ENCODE measurements at places on chromosomes 6 and 20.

GRCh38 chr6:116393430-116393829, 22.7 kb downstream of the DSE start:
- no peak for DNase-seq

- no peak for DNase-seq
Observed at GRCh38 chr20:56428410-56428809, 16.4 kb downstream of the CASS4 start.

DNA sequence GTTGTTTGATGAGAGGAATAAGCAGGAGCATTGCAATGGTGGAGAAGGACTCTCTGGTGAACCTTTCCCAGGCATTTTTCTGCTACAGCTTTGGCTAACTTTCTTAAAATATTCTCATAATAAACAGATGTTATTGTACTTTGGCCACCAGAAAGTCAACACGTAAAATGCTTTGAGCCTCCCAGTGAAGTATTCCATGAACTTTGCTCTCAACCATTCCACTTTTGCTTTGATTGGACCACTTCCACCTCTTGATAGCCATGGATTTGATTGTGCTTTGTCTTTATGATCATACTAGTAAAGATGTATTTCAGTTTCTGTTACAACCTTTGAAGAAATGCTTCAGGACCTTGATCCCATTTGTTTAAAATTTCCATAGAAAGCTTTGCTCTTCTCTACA, 241.1 kb downstream of the TENT5A start:
- DNase-seq = no peak

DNA sequence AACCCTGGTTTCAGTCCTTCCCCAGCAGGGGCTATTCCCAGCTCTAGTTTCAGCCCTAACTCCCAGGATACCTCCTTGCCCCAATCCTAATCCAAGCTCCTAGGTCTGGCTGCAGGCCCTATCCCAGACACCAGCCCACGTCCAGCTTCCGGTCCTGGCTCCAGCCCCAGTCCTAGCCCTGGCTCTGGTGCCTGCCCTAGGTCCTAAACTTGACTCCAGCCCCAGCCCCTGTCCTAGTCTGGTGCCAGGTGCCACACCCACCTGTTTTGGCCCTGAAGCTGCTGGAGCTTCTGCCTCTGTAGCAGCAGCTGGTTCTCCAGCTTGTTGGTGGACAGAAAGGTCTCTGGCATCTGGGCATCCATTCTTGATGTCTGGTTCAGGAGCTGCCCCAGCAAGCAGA, 28.1 kb downstream of the ANGPT4 start:
- no peak for DNase-seq

DNA sequence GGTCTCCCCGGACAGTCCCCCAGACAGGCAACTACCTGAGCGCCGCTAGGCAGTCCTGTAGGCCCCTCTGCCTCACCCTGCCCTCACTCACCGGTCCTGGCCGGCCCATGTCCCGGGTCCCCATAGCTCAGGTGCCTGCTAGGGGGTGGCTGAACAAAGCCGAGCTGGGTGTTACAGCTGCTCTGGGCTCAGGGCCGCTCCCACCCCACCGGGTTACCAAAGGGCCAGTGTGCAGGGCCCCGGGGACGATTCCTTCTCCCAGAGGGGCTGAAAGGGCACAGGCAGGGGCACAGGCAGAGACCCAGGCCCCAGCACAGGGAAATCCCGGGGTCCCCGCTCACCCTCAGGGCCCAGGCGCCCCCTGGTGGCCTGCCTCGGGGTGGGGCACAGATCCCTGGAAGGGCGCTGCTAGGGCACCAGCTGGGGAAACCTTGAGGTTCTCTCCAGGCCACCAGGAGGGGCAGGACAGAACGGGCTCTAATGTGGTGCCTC, 118.4 kb downstream of the GRM4 start:
- DNase-seq = peak; percentile 33

- DNase-seq = peak; percentile 72
Observed at GRCh38 chr6:26554697-26555504, 16.7 kb downstream of the HMGN4 start.

- no peak for DNase-seq
Observed at GRCh38 chr6:51396583-51396982, 577.9 kb downstream of the TFAP2B start.

- DNase-seq = peak; percentile 91
Observed at GRCh38 chr6:63527658-63528514, 44.4 kb upstream of the LOC128125822 start.

GRCh38 chr6:134240665-134241431, 77.1 kb downstream of the SGK1 start:
- DNase-seq = no peak

DNA sequence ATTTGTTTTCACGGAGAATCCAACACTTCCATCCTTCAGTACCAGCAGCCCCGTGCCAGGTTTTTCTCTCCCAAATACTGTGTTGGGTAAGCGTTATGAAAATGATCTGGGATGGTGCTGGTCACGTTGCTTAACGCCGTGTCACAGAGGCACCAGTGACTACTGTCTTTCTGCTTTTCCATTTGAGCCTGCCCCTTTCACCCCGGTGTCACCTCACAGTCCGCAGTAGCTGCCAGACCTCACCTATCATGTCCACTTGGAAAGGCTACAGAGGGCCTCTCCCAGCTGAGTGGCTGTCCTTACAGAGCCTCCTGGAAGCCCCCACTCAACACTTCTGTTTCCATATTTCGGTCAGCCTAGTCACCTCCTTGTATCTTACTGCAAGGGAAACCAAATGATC, 176.5 kb upstream of the ARID1B start:
- no peak for DNase-seq

- no peak for DNase-seq
Observed at GRCh38 chr20:10649797-10650160, 24.0 kb downstream of the JAG1 start.

DNA sequence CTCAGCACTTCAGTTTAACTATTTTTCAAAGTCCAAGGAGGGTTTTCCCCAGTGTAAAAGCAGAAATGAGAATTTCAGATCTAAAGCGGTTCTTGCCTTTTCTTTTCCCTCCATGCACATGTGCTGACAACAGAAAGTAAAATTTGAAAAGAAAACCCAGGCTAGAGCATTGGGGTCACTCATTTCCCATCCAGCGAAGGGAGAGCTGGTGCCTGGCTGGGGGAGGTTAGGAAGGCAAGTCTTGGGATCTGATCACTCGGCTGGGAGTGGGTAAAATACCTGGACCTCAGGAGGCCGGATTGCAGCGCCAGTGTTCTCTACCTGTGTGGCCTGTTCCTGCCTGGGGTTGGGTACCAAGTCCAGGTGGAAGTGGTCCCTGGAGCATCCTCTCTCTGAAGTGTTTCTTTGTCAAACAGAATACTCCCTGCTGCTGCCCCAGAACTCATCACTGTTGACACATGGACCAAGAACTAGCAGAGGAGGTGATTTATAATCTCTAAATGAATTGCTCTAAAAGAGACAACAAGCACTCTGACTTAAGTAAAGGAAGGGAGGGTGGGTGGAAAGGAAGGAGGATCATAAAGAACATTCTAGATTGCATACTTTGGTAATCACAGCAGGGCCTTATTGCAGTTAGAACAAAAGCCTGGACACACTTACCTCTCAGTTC, 136.0 kb downstream of the MTHFD1L start:
- no peak for DNase-seq

DNA sequence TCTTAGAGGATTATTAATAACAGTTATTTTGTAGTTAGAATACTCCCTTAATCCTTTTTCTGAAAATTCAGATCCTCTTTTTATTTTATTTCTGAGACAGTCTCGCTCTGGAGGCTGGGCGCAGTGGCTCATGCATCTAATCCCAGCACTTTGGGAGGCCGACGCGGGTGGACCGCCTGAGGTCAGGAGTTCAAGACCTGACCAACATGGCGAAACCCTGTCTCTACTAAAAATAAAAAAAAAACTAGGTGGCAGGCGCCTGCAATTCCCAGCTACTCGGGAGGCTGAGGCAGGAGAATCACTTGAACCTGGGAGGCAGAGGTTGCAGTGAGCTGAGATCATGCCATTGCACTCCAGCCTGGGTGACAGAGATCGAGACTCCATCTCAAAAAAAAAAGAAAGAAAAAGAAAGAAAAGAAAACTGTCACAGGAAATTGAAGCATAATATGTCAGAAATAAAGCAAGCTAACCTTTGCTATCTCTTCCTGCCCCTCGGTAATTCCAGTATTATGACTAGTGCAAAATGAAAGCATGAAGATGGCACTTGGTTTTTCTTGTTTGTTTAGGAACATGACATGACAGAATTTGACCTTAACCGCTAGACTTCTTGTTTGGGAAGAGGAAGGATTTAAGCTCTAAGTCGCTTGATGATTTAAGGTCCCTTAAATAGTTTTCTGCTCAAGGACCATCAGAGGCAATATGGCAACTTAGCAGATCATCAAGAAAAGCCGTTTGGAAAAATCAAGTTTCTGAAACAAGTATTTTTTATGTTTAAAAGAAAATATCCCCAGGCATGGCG, 1.8 kb upstream of the RBM39 start:
- DNase-seq = no peak

- peak; percentile 13 for DNase-seq
Observed at GRCh38 chr20:45456632-45457031, 12.9 kb upstream of the WFDC2 start.

DNA sequence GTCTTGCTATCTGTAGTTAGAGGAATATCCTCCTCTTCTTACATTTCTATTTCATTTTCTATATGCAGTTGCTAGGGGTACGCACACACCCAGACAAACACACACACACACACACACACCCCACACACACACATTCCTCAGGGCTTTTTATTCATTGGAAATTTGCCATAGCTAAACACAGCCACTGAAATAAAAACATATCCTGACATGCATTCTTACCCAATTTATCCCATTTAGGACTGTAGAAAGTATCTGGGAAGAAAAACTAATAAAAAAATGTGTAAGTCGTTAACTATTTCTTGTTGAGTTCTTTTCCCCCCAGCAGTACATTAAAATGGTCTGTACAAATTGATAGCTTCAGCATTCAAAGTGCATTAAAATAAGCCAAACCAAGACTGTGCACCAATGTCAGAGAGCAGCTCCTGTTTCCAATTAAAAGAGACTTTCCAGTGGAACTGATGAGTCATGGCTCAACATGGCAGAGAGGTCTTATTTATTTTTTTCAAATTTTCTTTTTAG, 357.9 kb upstream of the AGPAT4 start:
- peak; percentile 61 for DNase-seq

DNA sequence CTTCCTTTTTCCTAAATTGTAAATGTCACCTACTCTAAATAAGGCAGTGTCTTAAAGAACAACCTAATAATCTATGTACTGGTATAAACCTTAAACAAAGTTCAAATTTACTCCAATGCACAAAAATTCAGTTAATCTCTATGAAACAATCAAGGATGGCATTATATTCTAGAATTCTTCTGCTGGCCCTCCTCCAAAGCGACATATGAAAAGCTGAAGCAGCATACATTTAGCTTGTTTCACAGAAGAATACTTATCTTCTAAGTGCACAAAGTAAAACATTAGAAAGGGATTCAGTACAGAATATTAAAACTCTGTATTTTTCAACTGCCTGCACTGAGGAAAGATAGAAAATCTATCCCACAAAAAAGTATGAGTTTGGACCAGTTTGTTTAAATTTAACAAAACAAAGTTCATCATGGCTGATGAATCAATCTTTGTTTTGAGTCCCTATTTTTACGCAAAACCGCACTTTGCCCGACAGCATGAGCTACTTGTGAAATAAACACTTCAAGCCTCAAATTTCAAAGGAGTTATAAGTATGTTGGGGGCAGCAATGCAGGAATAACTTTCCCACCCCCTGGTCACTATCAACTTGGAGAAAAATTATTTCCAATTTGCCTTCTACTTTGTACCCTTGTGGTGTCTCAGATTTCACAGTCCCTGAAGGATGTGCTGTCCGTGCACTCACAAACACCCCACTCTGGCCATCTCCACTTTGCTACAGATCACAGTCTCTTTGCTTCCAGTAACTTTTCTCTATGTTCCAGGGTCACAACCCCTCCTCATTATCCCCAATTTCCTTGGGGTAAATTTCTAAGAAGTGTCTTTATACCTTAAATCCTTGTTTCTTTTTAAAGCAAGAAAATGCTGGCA, 238.2 kb downstream of the PRKN start:
- no peak for DNase-seq

DNA sequence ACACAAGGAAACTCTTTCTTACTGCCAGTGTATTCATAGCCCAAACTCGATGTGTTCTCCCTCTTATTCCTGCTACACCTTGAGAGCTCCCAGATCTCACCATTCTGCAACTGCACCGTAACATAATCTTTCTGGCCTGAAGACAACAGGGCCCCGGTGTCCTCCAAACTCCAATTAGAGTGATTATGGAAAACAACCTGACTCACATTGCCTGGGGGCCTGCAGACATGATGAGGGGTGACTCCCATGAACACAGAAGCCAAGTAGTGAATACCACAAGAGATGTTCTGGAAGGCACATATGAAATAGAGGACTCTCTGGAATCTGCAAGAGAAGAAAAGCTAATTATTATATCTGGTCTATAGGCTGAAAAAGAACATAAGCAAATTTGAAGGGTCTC, 19.7 kb downstream of the SLC22A16 start:
- no peak for DNase-seq
